ENCODE measurements at places on chromosomes 12 and 14.
A peak's percentile ranks its signal among the peaks of the same experiment; 100 is the strongest.

DNA sequence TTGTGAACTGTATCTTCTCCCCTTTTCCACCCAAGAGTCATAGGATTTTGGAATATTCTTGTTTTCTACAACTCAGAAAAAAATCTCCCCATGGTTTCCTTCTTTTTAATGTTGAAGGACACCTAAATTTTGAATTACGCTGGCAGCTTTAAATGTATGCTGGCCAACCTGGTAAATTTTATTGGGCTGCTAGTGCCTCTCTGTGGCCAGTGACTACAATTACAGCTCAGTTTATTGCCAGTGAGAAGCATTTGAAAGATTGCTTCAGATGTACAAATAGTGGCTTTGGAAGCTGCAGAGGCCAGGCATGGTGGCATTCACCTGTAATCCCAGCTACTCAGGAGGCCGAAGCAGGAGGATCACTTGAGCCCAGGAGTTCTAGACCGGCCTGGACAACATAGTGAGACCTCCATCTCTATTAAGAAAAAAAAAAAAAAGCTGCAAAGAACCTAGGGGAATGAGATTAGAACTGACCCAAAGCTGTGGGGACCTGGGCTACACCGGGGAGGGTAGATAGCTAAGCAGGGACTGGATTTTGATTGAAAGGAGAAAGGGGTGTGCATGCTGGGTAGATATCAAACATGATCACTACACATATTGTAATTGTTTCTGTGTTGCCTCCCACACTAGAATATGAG lies 7.6 kb upstream of the RAB21 start:
- DNase-seq = peak; percentile 38

GRCh38 chr14:100765991-100766390 lies 39.3 kb downstream of the DLK1 start:
- DNase-seq = no peak

DNA sequence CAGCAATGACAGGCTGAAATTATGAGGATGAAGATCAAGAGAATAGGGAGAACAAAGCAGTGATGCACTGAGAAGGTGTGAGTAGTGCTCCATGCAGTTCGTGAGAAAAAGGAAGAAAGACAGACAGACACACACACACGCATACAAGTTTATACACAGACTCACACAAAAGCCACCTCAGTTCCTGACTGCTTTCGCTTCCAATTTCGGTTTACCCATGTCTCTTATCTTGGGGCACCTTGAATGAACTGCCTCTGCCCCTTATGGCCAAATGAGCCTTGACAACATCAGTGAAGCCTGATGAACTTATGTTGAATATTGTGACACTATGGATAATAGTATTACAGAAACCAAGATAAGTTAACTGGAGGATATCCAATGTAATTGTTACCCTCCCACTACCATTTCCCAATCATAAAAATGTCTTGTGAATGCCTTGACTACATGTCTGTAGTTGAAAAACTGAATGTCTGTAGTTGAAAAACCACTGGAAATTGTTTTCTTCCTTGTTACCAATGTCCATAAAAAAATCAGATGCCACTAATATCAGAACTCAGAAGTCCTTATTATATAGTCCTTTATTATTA lies 380.4 kb upstream of the DDHD1 start:
- DNase-seq = no peak

- no peak for DNase-seq
Observed at GRCh38 chr12:106048676-106049075, 90.1 kb downstream of the NUAK1 start.

DNA sequence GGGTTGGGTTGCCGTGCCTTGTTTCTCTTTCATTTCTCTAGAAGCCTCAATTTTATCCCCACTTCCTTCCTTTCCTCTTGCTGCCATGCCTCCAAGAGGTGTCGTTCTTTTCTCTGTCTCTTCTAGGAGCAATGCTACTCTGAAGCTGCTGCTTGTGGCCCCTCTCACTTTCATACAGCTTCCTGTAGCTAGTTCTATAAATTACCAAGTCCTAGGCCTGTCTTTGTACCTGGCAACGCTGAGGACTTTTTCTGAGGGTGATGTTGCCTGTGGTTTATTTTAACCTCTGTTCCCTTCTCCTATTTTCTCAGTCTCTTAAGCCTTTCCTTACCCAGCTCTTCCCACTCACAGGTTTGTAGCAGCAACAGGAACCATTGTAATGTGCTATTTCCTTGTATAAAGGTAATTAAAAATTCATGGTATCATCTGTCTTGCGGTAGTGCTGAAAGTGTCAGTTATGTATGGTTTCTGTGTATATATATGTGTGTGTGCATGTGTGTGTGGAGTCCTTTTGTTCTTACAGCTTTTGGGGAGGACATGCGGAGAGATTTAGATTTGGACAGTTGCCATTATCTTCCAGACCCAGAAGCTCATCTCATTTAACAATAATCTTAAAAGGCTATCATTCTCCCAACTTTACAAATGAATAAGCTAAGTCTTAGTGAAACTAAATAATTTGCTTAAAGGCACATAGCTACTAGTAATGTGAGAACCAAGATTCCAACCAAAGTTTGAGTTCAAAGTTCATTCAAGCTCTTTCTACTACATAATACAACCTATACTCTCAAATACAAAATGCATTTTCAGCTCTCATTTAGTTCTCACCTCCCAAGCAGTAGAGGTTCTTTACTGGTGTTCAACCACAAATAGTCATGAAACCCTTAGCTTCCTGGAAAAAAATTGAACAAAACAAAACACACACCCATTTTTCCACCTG lies 43.8 kb downstream of the DDHD1 start:
- DNase-seq = peak; percentile 51

DNA sequence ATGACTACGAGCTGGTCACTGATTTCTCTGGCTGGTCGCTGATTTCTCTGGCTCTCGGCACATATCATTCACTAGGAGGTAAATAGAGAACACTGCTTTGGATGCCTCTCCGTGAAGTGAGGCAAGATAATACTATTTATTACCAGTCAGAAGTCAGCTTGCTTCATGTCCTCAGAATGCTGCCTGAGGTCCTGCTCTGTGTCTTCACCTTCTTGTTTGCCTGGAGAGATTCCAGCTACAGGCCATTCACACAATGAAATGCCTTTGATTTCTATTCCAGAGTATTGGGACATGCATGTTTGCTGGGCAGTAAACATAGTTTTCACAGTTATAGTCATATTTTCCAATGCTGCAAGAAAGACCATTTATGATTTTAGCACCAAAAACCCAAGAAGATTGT lies 106.7 kb downstream of the AEBP2 start:
- DNase-seq = no peak

- DNase-seq = no peak
Observed at GRCh38 chr14:78253986-78254385, 83.8 kb downstream of the NRXN3 start.

DNA sequence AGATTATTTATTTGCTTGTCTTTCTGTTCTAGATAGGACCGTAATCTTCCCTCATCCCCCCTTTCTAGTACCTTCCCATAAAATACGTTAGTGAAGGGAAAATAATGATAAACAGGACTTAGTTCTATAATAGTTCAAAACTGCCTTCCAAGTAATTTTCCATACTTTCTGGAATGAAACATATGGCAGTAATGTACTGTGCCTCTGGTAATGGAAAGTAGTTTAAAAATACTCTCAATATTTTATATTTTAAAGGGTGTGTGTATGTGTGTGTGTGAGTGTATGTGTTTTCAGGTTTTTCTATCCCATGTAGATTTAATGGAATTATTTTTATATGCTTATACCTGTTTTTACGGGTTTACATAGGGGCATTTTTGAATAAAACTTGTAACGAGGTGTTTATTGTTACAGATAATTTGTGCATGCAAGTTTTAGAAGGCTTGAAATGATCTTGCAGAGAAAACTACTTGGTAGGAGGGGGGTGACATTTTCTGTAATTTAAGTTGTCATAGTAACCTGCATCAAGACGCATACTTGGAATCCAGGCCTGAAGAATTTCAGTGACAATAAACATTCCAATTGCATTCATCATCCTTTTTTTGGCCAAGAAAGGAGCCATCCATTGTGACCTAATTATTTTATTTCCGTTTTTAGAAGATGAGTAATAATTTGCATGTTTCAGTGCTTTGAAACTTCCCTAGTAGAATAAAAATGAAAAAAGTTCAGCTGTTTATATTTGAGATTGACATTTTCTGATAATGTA lies 38.9 kb downstream of the RASSF8 start:
- DNase-seq = no peak

GRCh38 chr14:50064993-50065392 lies 51.4 kb downstream of the VCPKMT start:
- peak; percentile 71 for DNase-seq

- peak; percentile 34 for DNase-seq
Observed at GRCh38 chr14:101731187-101732080, 30.1 kb upstream of the PPP2R5C start.

DNA sequence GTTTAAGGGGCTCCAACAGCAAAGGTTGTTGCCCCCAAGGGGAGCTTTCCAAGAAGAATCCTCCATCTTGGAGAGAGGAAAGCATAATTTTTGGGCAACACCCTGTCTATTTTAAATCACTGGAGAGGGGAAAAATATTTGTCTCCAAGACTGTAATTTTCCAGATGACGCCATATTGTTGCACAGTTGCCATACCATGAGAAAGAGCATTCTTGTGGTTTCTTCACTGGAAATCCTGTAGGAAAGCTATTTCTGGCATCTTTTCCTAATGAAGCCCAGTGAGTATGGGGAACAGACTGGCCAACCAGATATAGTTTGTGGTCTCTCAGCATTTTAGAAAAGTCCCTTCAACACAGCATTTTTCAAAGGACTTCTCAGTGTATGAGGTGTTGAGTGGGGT lies 88.1 kb upstream of the MANSC4 start:
- no peak for DNase-seq

DNA sequence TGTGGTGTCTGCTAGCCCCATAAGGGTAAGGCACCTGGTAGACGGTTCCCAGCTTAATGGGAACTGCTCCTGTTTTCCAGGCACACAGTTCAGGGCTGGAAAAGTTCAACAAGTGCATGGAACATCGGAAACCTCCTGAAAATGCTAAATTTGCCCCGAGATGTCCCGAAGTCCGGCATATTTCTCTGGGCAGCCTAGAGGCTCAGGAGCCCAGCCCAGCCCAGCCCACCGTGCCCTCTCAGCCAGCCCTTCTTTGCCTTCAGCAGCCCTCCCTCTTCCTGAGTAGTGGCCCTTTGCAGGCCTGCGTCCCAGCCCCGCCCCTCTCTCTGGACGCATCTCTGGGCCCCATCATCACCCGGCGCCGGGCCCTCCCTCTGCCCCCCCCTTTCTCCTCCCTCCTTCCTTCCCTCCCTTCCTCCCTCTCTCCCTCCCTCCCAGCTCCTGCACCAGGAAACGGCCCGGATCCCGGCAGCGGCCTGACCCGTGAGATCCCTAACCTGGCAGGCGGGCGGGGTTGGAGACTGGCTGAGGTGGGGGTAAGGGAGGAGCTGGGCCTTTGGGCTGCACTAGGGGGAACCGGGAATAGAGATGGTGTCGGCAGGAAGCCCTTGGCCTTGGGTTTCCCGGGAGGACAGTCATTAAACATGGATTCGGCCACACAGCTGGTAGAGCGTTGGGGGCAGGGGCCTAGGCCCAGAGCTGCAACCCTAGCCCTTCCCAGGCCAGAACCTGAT lies at the start of gene BCL2L2:
BCL2L2 (plus strand) TSS at position 422 of the 734 bp plus-strand sequence. CDS start 935 bp downstream, outside the sequence.
- peak; percentile 44 for DNase-seq

- no peak for DNase-seq
Observed at GRCh38 chr14:94394581-94395207, 6.3 kb upstream of the SERPINA1 start.

GRCh38 chr12:51994959-51995358 lies 11.8 kb upstream of the TAMALIN start:
- DNase-seq = no peak

GRCh38 chr12:47225356-47225755 lies 145.6 kb upstream of the AMIGO2 start:
- DNase-seq = no peak

DNA sequence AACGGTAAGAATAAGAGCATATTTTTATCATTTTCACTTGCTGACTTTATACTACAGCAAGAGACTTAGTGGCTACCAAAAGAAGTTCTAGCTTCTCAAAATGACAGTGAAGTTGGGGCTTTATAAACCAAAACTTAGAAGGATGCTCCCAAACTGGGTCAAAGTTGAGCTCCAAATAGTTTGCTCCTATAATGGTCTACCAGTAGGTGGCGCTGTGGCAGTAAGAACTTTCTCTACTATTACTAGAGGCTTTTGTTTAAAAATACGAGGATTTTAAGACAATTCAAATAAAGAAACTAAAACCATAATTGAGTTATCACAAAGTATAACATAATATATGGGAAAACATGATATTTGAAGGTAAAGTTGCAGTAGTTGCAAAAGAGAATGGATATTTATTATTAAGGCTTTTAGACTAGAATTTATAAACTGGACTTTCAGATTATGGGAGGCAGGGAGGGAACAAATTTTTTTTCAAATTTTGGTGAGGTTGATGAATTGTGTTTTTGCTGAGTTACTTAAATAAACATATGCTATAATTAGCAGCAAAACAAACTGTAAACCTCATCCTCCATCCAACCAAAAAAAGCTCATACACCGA lies 75.0 kb downstream of the TGFB3 start:
- peak; percentile 61 for DNase-seq

DNA sequence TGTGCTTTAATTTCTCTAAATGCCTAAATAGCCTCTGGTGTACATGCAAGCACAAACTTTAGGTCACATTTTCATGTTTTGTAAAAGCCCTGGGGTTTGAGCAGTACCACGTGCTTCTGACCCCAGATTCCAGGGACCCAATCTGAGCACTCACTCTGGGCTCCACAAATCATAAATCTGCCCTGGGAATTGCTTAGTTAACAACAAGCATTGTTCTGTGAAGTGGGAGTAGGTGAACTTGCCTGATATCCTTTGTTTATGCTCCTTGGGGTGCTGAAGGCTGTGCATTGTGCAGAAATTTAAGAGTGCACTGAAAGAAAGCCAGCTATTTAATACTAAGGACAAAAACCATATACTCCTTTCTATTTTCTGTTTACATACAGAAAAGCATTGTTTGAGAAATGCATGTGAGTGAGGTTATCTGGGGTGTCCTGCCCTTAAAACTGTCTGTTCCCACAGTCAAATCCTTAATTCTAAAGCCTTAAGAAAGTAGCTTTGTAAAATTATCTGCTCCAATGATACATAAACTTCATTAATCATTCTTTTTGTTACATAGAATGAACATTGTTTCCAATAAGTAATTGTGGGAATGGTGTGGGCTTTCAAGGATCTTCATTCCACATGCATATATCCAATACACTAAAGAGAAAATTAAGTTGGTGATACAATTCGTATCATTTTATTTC lies 258.6 kb upstream of the NPAS3 start:
- no peak for DNase-seq

GRCh38 chr14:49766839-49767238 lies 1.1 kb upstream of the KLHDC2 start:
- no peak for DNase-seq

DNA sequence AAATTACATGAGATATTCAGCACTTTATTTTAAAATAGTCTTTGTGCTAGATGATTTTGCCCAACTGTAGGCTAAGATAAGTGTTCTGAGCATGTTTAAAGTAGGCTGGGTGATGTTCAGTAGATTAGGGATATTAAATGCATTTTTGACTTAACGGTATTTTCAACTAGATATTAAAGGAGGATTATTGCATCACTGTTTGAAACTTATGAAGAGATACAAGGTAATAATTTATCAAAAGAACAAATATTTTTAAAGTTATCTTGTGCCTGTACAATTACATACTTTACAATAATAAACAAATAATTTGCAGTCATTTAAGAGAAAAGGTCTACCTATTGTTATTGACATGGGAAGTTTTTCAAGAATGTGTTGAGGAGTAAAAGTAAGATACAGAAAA lies 368.6 kb upstream of the DCN start:
- no peak for DNase-seq
